ENCODE measurements at places on chromosomes 7 and 10.

GRCh38 chr10:21661935-21662334, 127.9 kb downstream of the MLLT10 start:
- H3K27ac ChIP-seq: no peak overlapping the region
- H3K4me3 ChIP-seq: no peak overlapping the region
- no peaks in the 10 kb centered on the region for H3K27me3 ChIP-seq
- peaks cover 7% of the 10 kb centered on the region for H3K36me3 ChIP-seq
- peaks cover 26% of the 10 kb centered on the region for H3K4me1 ChIP-seq

- no peaks in the 10 kb centered on the region for H3K36me3 ChIP-seq
- H3K27me3 ChIP-seq: peaks cover 83% of the 10 kb centered on the region
- no peak overlapping the region for H3K4me3 ChIP-seq
- no peak for DNase-seq
- H3K27ac ChIP-seq: no peak overlapping the region
These were observed 3.1 kb downstream of the NKX2-3 start for GRCh38 chr10:99535764-99536337.

GRCh38 chr10:57145548-57145947, 784.5 kb upstream of the ZWINT start:
- H3K27me3 ChIP-seq: no peaks in the 10 kb centered on the region
- no peak overlapping the region for H3K4me3 ChIP-seq
- H3K27ac ChIP-seq: no peak overlapping the region
- H3K36me3 ChIP-seq: no peaks in the 10 kb centered on the region
- H3K4me1 ChIP-seq: no peaks in the 10 kb centered on the region

DNA sequence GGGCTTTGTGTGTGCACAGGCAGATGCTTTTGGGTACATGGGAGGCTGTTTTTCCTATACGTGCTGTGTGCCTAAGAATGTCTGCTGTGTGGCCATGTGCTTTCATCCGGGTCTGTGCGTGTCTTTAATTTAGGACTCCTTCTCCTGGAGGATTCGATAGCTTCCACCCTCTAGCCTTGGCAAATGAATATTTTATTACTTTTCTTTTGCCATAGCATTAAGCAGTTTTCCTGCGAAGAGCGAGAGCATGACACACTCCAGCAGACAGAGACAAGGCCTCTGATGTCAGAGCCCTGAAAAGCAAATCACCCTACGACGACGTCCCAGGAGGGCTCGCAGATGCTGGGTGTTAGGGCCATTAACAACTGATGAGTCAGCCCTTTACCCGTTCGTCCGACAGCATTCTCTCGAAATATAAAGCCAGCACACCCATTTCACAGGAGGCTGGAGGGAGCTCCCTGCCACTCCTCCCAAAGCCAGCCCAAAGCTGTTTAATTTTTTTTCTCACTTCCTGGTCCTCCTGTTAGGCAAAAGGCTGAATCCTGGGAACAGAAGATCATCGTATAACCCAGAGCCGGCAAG, 311.3 kb upstream of the ZMIZ1 start:
- H3K36me3 ChIP-seq: no peaks in the 10 kb centered on the region
- H3K4me3 ChIP-seq: no peak overlapping the region
- DNase-seq: no peak
- no peak overlapping the region for H3K27ac ChIP-seq
- peaks cover 8% of the 10 kb centered on the region for H3K27me3 ChIP-seq

DNA sequence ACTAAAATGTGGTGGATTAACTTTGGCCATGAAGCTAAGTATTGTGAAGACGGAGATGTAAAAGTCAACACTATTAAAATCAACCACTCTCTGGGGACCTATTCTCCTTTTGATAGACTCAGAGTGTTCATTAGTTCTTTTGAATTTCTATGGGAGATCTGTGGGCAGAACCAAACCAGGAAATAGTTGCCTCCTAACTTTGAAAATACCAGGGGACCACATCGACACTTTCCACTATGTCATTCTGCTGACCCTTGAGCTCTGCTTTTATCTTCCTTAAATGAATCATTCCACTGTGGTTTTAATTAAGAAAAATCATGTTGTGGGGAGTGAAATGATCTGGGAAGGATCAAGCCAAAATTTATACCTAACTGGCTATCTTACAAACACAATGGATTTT, 960.5 kb downstream of the GATA3 start:
- no peaks in the 10 kb centered on the region for H3K27me3 ChIP-seq
- H3K4me3 ChIP-seq: peak overlapping the region; percentile 69
- peaks cover 65% of the 10 kb centered on the region for H3K4me1 ChIP-seq
- H3K36me3 ChIP-seq: peaks cover 49% of the 10 kb centered on the region
- no peak for DNase-seq

DNA sequence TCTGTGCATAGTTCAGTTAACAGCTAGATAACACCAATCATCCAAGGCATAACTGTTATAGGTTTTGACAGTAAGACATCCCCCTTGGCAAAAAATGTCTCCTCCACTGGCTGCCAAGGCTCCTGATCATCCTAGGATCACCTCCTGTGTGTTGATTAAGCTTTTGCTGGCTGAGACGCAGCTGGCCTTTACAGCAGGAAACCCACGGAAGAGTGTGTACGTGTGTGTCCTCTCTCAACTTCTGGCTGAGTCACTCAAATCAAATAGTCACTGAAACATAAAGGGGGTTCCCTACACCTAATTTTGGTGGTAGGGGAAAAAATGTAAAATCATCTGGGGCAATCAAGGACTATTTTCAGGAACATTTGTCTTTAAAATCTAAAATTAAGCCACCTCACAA, 208.8 kb downstream of the CTNNA3 start:
- H3K27ac ChIP-seq: no peak overlapping the region
- peaks cover 2% of the 10 kb centered on the region for H3K27me3 ChIP-seq
- H3K4me1 ChIP-seq: peaks cover 2% of the 10 kb centered on the region
- no peak for DNase-seq
- H3K36me3 ChIP-seq: no peaks in the 10 kb centered on the region

GRCh38 chr10:61071580-61071979, 127.6 kb upstream of the RHOBTB1 start:
- H3K4me1 ChIP-seq: no peaks in the 10 kb centered on the region
- H3K27me3 ChIP-seq: peaks cover 3% of the 10 kb centered on the region
- H3K27ac ChIP-seq: no peak overlapping the region
- H3K4me3 ChIP-seq: no peak overlapping the region
- no peak for DNase-seq

DNA sequence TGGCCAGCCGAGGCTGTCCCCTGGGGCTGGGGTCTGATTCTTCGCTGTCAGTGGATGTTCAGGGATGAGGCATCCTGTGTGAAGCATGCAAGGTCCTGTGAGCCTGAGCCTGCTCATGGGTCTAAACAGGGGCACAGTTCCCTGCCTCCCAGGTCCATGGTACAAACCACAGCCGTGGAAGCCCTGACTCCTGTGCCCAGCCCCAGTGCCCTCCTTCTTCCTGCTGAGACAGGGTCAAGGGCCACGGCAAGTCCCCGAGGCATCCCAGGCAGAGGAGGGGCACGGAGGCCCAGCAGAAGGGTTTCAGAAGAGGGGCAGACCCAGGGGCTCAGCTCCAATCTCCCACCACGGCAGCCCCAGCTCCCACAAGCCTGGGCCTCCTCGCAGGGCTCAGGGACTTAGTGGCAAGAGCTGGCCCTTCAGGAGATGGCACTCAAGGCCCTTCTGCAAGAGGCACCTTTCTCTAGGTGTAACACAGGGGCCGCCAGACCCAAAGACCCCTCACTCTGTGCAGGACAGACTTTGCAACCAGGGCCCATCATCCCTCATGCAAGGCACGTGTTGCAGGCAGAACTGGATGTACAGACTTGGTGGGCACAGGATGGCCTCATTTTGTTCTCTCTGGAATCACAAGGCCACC, 248.8 kb downstream of the TCERG1L start:
- no peaks in the 10 kb centered on the region for H3K36me3 ChIP-seq
- H3K27me3 ChIP-seq: no peaks in the 10 kb centered on the region
- no peak overlapping the region for H3K4me3 ChIP-seq
- no peak overlapping the region for H3K27ac ChIP-seq
- H3K4me1 ChIP-seq: no peaks in the 10 kb centered on the region

DNA sequence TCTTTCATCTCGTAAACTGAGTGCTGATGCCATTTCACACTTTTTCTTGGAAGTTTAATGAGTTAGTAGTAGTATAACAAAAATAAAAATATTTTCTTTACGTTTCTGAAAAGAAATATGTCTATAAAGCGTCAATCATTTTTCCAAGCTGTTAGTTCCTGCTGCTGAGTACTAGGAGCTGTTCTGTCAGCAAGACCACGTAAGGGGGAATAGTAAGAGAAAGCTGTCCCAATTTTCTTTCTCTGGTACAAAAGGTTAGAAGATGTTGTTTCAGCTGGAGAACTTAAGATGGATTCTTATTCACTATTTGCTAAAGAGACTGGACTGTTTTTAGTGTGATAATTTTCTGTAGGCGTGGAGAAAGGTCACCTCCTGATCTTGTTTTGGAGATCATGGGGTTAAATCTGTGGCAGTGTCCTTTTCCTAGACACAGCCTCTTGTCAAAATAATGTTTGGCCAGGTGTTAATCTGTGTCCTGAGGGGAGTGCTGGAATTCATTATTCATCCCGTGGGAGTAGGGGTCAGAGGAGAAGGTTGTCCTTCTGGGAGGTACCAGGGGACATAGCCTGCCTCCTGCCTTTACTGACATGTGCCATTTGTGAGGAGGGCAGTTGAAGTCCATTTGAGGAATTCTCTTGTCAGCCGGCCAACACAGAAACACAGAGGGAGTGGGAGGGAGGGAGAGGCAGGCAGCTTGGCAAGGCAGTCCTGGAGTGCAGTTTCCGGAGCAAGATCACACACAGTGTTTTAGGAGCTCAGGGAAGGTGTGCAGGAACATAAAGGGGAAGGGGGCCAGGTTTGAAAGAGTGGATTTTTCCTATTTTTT, 368.7 kb downstream of the AUTS2 start:
- H3K27ac ChIP-seq: no peak overlapping the region
- DNase-seq: no peak
- H3K4me1 ChIP-seq: no peaks in the 10 kb centered on the region
- H3K36me3 ChIP-seq: no peaks in the 10 kb centered on the region
- H3K4me3 ChIP-seq: no peak overlapping the region

DNA sequence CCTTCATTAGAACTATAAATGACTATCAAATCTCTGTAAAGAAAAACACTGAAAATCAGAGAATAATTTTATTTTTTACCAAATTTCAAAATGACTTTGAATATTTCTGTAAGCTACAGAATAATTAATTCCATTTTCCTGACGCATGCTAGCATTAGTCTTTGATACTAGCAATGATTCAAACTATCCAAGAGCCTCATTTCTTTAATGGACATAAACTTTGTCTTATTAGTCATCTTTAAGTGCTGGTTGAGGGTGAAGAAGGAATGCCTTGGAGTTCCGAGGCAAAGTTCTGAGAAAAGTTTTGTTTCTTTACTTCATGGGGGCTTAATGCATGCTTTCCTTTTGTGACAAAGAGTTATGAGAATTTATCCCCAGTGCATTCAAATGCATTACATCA, 137.3 kb downstream of the AGMO start:
- no peak overlapping the region for H3K27ac ChIP-seq
- H3K4me1 ChIP-seq: no peaks in the 10 kb centered on the region
- H3K27me3 ChIP-seq: no peaks in the 10 kb centered on the region
- no peaks in the 10 kb centered on the region for H3K36me3 ChIP-seq
- no peak overlapping the region for H3K4me3 ChIP-seq

DNA sequence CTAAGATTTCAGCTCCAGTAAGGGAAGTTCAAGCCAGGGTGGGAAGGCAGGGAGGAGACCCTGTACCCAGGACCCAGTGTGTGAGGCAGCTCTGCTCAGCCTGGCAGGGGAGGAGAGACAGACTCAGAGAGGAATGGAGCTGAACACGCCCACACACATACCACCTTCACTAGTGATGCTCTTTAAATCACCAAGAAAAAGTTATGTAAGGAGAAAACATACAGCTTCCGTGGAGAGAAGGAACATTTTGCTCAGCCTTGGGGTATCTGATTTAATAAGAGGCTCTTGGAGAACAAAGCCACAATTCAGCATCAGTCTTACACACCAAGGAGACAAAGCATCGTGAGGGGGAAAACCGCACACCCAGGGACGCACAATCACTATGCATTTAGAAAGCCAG, 62.9 kb downstream of the PRKAG2 start:
- no peak for DNase-seq
- no peak overlapping the region for H3K27ac ChIP-seq
- peaks cover 6% of the 10 kb centered on the region for H3K4me1 ChIP-seq
- no peaks in the 10 kb centered on the region for H3K36me3 ChIP-seq
- no peak overlapping the region for H3K4me3 ChIP-seq

GRCh38 chr7:115734641-115735040, 295.9 kb downstream of the TFEC start:
- H3K27me3 ChIP-seq: no peaks in the 10 kb centered on the region
- H3K4me3 ChIP-seq: no peak overlapping the region
- no peaks in the 10 kb centered on the region for H3K4me1 ChIP-seq
- no peak overlapping the region for H3K27ac ChIP-seq
- DNase-seq: no peak
- no peaks in the 10 kb centered on the region for H3K36me3 ChIP-seq
